Pancreas (tissue), 10 donors: ENCODE measurements at places on chromosomes 6 and 20. TPM values are rescaled to one million over a fixed set of nuclear protein-coding genes. Genes with fewer than 3 reads are reported as not detected.

Gene EPPIN
- total RNA-seq: not detected

Gene CDC5L
- 10.6 TPM for total RNA-seq

Gene LHFPL5
- total RNA-seq: 3.0 TPM

Gene TUBB2A
- total RNA-seq: 20.3 TPM

Gene PCED1A
- total RNA-seq: 13.5 TPM

Gene C20orf204
- total RNA-seq: 0.31 TPM

Gene SLC35D3
- 0.90 TPM for total RNA-seq

Gene VIP
- total RNA-seq: 0.12 TPM

Gene DEF6
- 12.2 TPM for total RNA-seq
